ENCODE measurements at places on chromosomes 3 and 15.

- no peak for DNase-seq
These were observed 65.8 kb upstream of the PTX3 start for GRCh38 chr3:157370867-157371266.

GRCh38 chr3:9749296-9749644 is 482 bp upstream of the OGG1 start:
- DNase-seq = no peak

DNA sequence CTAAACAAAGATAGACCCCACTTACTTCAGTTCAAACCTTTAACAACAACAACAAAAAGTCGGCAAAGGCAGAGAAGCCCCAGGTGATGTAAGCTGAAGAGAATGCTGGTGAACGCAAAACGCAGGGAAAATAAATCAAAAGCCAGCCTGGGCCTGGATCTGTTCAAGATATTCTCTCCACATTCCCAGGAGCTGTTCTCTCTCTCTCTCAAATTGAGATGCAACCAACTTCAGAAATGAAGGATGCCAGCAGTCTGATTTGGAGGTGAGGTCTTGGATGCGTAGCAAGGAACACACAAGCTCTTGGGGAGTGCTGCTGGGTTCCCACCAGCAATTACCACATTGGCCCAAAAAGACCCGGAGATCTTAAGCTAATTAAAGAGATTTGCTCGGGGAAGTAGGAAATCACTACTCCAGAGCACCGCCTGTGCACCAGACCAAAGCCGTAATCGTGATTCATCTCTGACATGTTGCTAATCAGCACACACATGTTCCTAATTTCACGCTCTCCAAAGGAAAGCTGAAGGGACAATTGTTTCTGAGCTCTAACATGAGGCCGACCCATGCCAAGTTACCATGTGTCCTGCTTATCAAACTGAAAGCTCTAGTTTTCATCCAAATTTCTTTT is 37.1 kb downstream of the IL17RD start:
- DNase-seq = peak; percentile 50

DNA sequence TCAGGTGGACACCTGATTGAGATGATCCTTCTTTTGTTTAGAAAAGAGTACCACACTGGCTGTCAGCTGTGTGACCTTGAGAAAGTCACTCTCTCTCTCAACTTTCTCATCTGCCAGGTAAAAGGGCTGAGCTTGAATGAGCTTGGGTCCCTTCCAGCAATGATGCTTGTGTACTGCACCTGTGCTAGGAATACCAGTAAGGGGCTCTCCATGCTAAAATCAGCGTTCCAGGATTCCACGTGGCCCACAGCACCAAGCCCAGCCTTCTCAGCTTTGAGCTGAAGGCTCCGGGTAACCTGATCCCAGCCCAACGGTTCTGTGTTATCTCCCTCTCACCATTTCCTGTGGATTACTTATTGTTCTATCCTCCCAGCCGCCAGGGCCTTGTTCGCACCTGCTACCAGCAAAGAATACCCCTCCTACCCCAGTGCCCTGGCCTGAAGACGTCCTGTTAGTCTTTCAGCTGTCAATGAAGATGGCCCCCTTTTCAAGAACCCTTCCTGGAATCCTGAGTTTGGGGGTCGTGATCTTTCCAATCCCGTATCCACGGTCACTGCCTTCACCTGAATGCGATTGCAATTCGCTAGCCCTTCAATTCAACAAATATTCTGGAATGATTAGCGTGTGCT is 54.2 kb upstream of the CGNL1 start:
- DNase-seq = no peak

DNA sequence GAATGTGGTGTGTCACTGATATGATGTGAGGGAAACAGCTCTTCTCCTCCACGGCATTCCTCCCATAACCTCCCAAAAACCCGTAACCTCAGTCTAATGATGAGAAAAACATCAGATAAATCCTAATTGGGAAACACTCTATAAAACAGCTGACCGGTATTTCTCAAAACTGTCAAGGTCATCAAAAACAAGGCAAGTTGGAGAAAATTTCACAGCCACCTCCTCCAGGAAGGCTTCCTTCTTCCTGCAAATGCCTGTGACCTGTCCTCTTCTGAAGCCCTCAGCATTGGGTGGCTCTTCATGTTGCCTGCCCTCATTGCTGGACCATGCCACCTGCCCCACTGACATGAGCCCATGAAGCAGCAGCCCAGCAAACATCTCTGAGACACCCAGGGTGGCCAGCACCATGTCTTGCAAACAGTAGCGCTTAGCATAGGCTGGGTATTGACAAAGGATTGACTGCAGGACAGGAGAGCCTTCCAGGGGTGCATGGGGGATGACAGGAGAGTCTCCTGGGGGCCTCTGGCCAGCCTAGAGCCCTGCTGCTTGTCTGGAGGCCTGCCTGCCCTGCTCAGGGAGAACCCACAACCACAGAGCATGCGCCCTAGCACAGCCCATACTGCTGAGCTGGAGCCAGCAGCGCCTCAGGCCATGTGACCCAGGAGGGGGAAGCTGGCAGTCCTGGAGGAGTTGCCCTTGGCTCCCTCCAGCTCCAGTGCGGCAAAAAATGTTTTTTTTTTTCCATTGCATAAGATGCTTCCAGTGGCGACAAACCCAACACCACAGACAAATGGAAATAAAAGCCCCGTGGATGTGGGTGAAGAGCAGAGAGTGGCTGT is 49.7 kb downstream of the XXYLT1 start:
- no peak for DNase-seq

All from tibial nerve (tissue), 4 donors.